ENCODE measurements at places on chromosomes 6 and 20.

DNA sequence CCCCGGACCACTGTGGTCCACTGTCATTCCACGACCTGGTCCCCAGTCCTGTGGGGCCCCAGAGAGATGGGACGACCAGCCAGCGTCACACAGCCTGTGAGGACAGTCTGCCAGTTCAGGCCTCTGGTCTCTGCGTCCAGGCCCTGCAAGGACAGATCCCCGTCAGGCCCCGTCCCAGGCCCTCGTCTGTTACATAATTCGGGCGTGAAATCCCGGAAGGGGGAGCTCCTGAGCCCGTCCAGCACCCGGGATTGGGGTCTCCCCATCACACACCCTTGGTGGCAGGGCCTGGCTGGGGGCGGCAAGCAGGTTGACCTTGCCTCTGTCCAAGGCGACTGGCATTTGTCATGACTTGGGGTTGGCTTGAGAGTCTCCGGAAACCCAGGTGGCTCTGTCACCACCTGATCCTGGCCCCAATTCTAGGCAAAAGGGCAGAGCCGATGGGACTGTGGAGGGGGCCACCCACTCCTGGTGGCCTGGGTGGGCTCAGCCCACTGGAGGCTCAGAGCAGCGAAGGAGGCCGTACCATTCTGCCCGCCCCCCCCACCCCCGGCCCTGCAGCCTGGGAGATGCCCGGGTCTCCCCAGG, 73.8 kb upstream of the GATA5 start:
- no peak for DNase-seq

DNA sequence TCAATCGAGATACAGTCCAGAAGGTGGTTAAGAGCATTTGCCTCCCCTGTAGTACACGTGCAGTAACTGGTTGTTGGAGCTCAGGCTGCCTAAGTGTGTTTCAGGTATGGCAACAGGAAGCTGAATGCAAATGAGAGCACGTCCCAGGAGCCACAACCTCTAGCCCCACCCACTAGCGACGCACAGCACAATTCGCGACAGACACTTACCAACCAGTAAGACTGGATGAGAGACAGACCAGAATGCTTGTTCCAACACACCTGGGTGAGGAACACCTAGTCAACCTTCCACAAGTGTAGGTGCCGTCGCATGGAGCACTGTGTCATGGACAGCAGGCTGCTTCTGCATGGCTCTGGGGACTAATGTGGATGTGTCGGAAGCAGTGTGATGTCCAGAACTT, 7.2 kb upstream of the SERPINB1 start:
- DNase-seq, result no peak

GRCh38 chr20:48684501-48685041, 143.2 kb downstream of the PREX1 start:
- no peak for DNase-seq

DNA sequence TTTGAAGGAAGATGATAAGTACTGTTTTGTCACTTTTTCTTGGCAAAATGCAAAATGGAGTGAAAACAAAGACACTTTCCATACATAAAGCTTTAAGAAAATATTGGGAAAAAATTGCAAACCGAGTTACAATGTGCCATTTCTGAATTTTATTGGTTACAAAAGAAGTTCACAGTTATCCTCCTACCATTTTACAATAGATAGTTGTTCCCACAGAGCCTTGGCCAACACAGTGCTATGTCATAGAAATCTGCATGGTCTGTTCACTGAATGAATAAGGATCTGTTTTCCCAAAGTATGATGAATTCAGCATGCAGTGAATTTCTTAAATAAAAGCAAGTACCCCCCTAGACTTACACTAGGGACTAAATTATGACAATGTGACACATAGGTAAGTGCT, 268.2 kb upstream of the POU3F2 start:
- DNase-seq, result no peak

- DNase-seq, result no peak
These were observed 22.5 kb downstream of the AGPAT4 start for GRCh38 chr6:161251345-161251744.

- DNase-seq, result no peak
These were observed 7.1 kb upstream of the GRM4 start for GRCh38 chr6:34152806-34153520.

DNA sequence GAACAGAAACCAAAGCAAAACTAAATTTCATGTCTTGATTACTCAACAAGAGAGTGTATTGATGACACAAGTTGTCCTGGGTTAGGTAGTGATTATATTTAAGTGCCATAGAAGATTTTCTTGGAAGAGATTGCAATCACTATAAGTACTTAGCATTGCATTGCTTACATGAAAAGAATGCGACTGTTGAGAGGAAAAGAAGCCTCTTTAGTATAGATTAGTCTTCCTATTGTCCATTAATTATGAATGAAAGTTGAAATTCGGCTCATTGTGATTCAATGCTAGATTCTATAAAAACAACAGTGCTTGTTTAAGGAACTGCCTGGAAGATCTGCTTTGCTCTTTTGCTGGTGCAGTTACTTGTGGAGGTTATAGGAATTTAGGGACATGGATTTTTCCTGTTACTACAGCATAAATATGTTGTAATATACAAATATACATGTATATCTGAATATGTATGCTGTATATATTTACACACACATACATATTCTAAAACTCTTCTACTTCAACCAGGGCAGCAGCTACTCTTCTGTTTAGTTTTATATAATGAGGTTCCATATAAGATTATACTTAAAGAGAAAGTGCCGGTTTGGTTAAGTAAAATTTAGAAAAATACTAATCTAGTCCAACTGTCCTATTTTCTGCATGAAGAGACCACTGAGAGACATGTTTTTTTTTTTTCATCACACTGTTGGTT, 796.3 kb downstream of the KIF16B start:
- DNase-seq, result no peak

- no peak for DNase-seq
These were observed 96.8 kb downstream of the PSMG4 start for GRCh38 chr6:3355358-3356055.

DNA sequence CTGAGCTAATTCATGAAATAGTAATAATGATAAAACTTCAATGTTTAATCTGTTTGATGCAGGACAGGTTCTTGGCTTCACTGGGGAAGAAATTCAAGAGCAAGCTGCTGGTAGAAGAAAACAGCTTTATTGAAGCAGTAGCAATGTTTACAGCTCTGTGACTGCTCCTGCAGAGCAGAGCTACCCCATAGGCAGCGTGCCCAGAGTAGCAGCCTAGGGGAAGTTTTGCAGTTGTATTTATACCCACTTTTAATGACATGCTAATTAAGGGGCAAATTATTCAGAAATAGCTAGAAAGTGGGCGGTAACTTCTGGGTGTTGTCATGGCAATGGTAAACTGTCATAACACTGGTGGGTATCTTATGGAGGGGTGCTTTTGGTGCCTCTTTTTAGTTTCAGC, 518.0 kb downstream of the RFPL4B start:
- DNase-seq, result no peak

DNA sequence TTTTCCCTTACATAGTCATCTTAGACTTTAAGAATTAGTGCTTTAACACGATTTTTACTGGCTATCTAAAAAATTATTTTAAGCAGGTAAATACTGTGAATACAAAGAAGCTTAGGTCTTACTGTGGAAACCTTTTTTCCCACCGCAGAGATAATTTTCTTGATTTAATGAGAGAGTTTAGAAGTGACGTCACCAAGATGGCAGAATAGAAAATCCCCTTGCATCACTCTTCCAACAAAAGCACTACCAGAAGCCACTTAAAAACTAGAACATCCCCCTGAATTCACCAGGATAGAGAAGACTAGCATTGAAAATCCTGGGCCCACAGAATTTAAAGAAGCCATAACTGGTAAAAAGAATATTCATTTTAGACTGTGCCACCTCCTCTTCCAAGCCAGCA, 375.4 kb upstream of the PTCHD4 start:
- DNase-seq, result no peak

DNA sequence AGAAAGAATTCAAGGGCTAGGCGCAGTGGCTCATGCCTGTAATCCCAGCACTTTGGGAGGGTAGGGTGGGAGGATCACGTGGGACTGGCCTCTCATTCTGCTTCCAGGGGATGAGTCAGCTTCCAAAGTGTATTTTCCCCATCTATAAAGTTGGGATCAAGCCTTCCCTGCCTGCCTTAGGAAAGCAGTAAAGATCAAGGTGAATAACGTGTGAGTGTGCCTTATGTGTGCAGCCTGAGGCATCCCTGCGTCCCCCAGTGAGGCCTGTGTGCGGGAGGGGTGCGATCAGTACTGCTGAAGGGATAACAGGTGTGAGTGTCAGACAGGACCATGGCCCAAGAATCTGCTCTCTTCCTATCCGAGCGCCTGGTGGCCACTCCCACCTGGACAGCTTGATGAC, 26.8 kb downstream of the TMEM181 start:
- DNase-seq, result no peak

- DNase-seq, result no peak
These were observed 148.2 kb upstream of the MLN start for GRCh38 chr6:33952016-33952415.

Measured in fibroblast of skin of left quadriceps (primary cell).